ENCODE measurements at places on chromosomes 16 and 17.

DNA sequence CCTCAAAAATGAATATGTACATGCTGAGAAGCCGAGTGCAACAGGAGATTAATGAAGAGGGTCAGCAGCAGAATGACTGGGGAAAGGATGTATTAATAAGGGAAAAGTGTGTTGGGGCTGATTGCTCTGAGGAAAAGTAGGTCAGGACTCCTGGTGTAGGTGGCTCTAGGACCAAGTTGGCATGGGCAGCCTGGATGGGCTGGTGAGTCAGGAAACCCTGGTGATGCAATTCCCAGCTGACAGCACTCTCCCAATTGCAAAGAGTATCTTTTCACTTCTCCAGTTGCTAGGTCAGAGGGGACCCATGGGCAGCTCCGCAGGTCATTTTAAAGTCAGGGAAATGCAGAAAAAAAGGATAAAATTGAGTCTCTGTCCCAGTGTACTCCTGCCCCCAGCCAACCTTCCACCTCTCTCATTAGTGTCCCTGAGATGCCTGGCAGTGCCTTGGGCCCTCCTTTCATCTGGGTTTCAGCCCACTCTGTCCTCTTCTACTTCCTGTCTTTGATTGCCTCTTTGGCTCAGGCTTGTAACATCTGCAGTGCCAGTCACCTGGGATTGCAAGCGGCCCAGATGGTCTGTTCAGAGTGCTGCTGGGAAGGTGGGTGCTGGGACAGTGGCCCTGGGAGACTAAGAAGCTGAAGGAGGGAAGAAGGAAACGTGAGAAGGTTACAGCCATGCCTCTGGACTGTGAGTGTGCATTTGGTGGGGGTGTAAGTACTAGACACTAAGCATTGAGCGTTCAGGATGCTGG is 2177.2 kb downstream of the TP53TG3F start:
- DNase-seq, result no peak

- no peak for DNase-seq
Measured at GRCh38 chr17:19753051-19753509, 5.0 kb upstream of the ALDH3A1 start.

- no peak for DNase-seq
Measured at GRCh38 chr17:47172696-47173565, 16.2 kb downstream of the CDC27 start.

GRCh38 chr16:57617604-57618111 is 10.8 kb upstream of the ADGRG1 start:
- DNase-seq, result no peak

GRCh38 chr17:36705874-36706731 is 104.7 kb downstream of the MRM1 start:
- DNase-seq, result no peak

DNA sequence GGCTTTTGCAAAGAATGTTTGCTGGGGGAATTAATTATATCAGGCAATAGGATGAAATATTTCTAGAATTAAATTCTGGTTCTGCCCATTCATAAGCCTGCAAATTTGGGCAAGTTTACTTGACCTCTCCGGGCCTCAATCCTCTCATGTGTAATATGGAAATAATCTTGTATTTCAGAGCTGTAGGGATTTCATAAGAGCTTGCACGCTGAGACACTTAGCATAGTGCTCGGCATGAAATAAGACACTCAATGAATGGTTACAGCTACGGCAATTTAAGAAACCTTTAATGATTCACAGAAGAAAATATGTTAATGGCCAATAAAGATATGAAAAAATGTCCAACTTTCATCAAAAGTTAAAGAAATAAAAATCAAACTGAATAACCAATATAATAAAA is 40.6 kb upstream of the PITPNM3 start:
- no peak for DNase-seq

- no peak for DNase-seq
Measured at GRCh38 chr16:50334106-50334975, 34.4 kb downstream of the BRD7 start.

DNA sequence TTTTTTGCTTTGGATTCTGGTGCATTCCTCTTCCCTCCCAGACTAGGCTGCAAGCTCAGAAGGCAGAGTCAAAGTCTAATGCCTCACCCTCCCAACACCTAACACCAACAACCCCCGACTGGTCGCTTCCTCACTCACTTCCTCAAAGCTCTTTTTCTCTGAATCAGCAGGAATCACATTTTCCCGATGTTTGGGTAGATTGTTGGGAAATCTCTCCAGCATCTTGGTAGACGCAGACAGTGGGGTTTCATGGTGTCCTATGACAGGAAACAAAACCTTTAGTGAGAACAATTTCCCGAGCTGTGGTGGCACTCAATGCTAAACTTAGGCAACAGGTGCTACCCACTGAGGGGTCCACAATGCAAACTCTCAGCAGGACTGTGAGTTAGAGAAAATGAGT is 39.9 kb upstream of the ICAM2 start:
- DNase-seq, result no peak

GRCh38 chr17:3557768-3558583 is at the start of gene TRPV3:
Gene TRPV3, minus strand, starts transcription at chr17:3557812. Its CDS starts 2,962 bp downstream, at chr17:3554850.
- DNase-seq, result no peak

GRCh38 chr16:3857189-3858043 is 23.1 kb downstream of the CREBBP start:
- DNase-seq, result no peak

- DNase-seq, result no peak
Measured at GRCh38 chr16:47699106-47699505, 238.0 kb downstream of the PHKB start.

DNA sequence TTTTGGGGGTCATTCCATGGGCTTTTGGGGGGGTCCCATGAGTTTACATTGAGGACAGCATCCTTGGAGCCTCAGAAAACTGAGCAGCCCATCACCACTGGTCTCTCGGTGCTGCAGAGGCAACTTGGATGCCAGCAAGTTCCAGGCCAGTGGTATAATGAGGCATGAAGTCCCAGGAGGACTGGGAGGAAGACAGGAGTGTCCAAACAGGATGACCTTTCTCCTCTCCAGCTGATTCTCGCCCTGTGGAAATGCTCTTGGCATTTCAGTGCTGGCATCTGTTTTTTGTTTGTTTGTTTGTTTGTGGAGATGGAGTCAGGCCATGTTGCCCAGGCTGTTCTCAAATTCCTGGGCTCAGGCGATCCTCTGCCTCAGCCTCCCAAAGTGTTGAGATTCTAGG is 347.6 kb downstream of the SNX29 start:
- no peak for DNase-seq

- no peak for DNase-seq
Measured at GRCh38 chr17:45221081-45222013, at the start of gene FMNL1. Gene FMNL1, plus strand, starts transcription at chr17:45221885. Its CDS starts 240 bp downstream, at chr17:45222125.

- DNase-seq, result no peak
Measured at GRCh38 chr17:15436473-15437302, 30.7 kb downstream of the CDRT4 start.

DNA sequence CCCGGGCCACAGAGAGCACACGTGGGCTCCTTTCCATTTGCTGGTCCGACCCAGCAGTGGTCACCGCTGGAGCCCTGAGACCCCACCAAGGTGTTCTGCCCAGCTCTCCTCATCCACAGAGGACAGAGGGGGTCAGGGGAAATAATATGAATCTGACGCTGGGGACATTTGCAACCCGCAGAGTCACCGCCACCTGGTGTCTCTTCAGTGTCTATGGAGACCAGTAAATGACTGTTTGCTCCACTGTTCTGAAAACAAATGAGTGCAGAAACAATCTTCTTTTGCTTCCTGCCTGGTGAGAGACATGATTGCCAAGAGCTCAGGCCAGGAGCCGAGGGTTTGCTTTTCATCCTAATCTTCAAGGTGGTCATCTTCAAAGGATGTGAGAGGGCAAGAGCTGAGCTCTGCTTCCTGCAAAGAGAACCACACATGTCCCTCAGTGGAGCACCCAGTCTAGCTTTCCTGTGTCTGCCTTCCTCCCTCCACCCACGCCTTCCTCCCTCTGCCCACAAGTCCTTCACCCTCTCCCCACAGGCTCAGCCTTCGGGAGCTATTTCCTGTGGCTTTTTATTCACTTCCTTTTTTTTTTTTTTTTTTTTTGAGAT is 14.7 kb upstream of the KLHDC4 start:
- DNase-seq, result no peak

DNA sequence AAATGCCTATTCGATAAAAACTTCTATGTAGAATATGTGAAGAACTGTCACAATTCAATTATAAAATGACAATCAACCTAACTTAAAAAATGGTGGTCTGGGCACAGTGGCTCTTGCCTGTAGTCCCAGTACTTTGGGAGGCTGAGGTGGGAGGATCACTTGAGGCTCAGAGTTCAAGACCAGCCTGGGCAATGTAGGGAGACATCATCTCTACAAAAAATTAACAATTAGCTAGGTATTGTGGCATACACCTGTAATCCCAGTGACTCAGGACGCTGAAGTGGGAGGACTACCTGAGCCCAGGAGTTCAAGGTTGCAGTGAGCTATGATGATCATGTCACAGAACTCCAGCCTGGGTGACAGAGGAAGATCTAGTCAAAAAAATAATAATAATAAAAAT is 18.6 kb upstream of the METTL9 start:
- no peak for DNase-seq

GRCh38 chr17:1762901-1763898 is 1.3 kb downstream of the SERPINF1 start:
- DNase-seq, result no peak

DNA sequence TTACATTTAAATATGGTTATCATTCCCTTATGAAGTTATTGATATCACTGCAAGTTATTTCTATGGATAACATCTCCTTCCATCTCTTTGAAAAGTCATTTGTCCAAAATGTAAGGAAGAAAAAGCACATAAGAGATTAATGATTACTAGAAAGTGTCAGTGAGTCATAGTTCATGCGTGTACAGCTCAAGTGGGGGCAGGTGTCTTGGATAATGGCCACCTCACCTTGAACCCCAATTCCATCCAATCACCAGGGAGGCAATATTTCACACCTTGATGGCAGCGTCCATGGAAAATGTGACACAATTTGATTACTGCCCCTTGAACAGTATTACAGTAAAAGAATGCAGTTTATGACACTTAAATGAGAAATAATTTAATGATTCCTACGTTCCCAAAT is 358.3 kb upstream of the SOX9 start:
- no peak for DNase-seq

DNA sequence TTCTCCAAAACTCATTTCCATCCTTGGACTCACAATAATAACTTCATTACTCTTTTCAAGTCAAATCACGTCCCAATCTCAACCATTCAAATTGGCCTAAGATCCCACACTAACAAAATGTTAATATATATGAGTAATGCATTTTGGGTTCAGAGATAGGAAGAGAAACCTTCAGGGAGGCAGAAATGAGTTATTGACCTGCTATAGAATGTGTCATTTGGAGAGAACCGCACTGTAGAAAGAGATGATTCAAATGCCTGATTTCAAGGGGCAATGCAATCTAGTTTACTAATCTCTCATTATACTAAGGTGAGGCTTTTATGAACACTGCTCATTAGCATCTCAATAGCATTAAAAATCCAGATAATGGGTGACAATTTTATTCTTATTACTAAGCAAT is 1595.0 kb upstream of the GOT2 start:
- DNase-seq, result no peak

DNA sequence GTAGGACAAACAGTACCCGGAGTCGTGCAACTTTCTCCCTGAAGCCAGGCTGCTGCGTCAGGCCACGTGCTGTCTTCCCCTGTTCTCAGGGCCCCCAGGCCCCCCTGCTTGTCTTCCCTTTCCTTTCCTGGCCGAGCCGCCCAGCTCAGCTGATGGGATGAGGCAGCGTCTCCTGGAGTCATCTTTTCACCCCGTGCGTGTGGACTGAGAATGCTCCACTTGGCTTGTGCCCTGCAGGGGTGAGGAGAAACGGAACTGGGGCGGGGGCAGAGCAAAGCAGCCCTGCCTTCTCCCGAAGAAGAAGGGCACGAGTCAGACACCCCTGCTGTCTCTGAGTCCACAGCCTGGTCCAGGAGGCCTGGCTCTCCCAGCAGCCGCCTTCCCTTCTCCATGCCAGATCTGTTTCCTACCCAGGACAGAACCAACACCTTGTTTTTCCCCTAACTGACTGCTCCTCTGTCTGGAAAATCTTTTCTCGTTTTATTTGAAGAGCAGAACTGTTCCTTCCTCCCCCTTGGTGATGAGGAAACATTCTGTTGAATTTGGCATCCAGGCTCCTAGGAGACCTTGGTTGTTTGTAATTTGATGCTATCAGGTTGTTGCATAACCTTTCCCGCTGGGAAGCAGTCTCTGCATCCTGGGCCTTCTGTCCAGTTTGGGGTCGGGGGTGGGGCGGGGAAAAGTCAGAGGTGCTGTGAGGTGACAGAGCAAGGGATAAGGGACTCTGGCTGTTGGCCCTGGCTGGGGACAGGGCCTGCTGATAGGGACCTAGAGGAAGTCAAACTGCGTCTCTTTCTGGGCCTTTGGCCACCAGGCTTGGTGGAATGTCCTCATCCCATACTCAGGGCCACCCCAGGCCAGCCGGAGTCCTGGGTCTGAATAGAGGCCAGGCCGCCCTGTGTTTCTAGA is 78.8 kb downstream of the WIPI1 start:
- no peak for DNase-seq

GRCh38 chr17:48351911-48352332 is 78.1 kb downstream of the SKAP1 start:
- peak; percentile 48 for DNase-seq

DNA sequence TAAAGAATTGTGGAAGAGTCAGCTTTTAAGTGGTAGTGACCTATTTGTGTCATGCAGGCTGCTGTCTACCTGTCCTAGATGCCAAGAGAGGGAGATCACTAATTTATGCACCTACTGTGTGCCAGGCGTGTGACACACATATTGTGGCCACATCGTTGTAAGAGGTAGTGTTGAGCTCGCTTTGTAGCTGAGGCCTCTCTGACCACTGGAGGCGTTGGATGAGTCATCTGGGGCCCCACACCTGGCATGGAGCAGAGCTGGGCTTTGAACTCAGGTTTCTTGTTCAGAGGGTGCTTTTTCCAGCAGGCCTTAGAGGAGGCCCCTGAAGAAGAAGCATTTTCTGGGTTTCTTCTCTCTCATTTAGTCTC is 52.3 kb upstream of the LGALS9 start:
- DNase-seq, result no peak

DNA sequence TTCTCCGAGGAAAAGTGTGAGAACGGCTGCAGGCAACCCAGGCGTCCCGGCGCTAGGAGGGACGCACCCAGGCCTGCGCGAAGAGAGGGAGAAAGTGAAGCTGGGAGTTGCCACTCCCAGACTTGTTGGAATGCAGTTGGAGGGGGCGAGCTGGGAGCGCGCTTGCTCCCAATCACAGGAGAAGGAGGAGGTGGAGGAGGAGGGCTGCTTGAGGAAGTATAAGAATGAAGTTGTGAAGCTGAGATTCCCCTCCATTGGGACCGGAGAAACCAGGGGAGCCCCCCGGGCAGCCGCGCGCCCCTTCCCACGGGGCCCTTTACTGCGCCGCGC is at the start of gene ERBB2:
Gene ERBB2 (plus strand): TSS at position 247 of the 330 bp plus-strand sequence. CDS start 175 bp downstream, outside the sequence.
- DNase-seq, result no peak

- no peak for DNase-seq
Measured at GRCh38 chr17:40577611-40578065, 12.4 kb upstream of the CCR7 start.

DNA sequence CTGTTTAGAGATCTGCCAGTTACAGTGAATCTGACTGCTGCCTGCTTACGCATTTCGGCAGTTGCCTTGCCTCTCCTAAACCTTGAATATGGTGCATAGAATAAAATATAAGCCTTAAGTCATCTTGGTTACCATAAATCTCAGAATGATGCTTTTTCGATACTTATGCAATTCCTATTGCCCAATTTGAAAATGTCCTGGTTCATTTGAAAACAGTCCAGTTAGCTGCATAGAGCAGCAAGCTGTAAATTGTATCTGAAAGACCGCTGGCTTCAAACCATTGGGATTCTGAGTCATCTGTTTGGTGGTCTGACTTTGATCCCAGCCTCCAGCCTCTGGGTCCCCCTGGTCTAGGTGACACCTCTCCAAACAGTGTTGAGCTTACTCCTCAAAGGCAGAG is 2.7 kb upstream of the PRKCA start:
- no peak for DNase-seq

- no peak for DNase-seq
Measured at GRCh38 chr17:79202480-79202879, 127.9 kb downstream of the ENGASE start.
